ENCODE measurements at places on chromosomes 4 and X. TPM values are rescaled to one million over a fixed set of nuclear protein-coding genes. Genes with fewer than 3 reads are reported as not detected.
A peak's percentile ranks its signal among the peaks of the same experiment; 100 is the strongest.

Gene SSX2
- not detected for total RNA-seq

GRCh38 chr4:128690011-128690410 lies 119.5 kb upstream of the JADE1 start:
- no peak for DNase-seq
- H3K4me3 ChIP-seq = no peak overlapping the region
- no peak overlapping the region for H3K27ac ChIP-seq

Gene SLC9B2
- 24.1 TPM for total RNA-seq

DNA sequence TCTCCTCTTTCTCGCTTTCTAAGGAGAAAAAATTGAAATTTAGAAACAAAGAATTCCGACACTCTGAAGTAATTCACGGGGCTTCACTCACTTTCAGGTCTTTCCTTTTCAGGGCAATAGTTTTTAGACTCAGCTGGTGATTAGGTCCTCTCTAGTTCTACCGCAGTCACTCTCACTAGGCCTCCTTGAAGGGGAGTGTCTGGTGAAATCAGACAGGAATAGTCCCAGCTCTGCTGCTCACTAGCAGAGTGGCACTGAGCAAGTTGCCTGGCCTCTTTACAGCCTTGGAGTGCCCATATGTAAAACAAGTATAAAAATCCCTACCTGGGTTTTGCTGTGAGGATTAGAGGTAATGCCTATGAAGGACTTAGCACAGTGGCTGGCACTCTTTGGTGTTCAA lies 64.1 kb downstream of the NEUROG2 start:
- H3K36me3 ChIP-seq = no peaks in the 10 kb centered on the region
- no peaks in the 10 kb centered on the region for H3K27me3 ChIP-seq
- no peak overlapping the region for H3K4me3 ChIP-seq
- H3K4me1 ChIP-seq = no peaks in the 10 kb centered on the region
- no peak for DNase-seq

Gene MBNL3
- 14.0 TPM for total RNA-seq

DNA sequence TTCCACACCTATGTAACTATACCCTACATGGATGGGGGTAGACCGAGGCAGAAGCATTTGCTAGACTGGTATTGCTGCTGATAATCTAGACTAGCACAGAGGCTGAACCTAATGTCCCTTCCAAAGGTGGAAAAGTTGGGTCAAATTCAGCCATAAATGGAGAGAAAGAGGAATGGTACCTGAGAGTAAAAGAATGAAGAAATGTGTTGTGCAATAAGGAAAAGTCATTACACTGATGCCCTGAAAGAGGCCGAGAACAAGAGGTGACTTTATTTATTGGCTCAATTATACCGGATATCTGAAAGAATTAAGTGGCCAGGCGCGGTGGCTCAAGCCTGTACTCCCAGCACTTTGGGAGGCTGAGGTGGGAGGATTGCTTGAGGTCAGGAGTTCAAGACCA lies 52.1 kb downstream of the ZNF41 start:
- no peaks in the 10 kb centered on the region for H3K27me3 ChIP-seq
- no peak for DNase-seq
- H3K27ac ChIP-seq = no peak overlapping the region
- no peaks in the 10 kb centered on the region for H3K36me3 ChIP-seq
- H3K4me3 ChIP-seq = no peak overlapping the region
- no peaks in the 10 kb centered on the region for H3K4me1 ChIP-seq

DNA sequence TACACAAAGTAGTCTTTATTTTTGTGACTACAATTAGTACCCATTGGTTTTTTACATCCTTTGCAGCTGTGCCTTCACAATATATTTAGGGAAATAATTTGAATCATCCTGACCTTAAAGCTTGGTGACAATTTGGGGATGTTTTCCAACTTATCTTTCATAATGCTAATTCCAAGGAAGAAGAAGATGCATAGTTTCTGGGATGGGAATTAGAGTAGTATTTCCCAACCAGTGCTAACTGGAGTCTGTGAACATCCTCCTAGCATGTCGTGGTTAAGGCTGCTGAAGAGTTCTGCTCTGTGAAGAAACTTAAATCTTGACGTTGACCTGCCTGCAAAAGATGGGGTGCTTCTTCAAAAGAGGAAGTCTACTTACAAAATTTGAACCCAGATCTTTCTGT lies 173.5 kb downstream of the ANK2 start:
- H3K27me3 ChIP-seq = no peaks in the 10 kb centered on the region
- no peak for DNase-seq
- no peak overlapping the region for H3K27ac ChIP-seq
- H3K4me3 ChIP-seq = no peak overlapping the region
- no peaks in the 10 kb centered on the region for H3K36me3 ChIP-seq

GRCh38 chrX:38682095-38682494 lies 119.2 kb upstream of the MID1IP1 start:
- no peaks in the 10 kb centered on the region for H3K4me1 ChIP-seq
- no peak overlapping the region for H3K27ac ChIP-seq
- no peak overlapping the region for H3K4me3 ChIP-seq
- no peaks in the 10 kb centered on the region for H3K36me3 ChIP-seq

- DNase-seq = no peak
- H3K27me3 ChIP-seq = no peaks in the 10 kb centered on the region
- no peak overlapping the region for H3K4me3 ChIP-seq
- no peaks in the 10 kb centered on the region for H3K4me1 ChIP-seq
- no peak overlapping the region for H3K27ac ChIP-seq
Measured at GRCh38 chr4:136369073-136369472, 1163.2 kb downstream of the PCDH18 start.

DNA sequence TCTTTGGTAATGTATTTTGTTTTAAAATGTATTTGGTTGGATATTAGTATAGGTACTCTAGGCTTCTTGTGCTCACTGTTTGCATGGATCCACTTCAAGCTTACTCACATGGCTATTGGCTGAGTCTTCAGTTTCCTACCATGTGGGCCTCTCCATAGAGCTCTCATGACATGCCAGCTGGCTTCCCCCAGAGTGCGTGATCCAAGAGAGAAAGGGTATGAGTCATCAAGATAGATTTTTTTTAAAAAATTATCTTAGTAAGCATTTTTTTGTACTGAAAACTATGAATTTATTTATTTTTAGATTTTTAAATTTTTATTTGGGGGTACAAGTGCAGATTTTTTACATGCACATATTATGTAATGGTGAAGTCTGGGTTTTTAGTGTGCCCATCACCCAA lies 219.1 kb upstream of the AMOT start:
- H3K36me3 ChIP-seq = no peaks in the 10 kb centered on the region
- H3K27me3 ChIP-seq = no peaks in the 10 kb centered on the region
- no peak for DNase-seq

Gene REELD1
- not detected for total RNA-seq

Gene SPINK2
- total RNA-seq = 2.0 TPM

DNA sequence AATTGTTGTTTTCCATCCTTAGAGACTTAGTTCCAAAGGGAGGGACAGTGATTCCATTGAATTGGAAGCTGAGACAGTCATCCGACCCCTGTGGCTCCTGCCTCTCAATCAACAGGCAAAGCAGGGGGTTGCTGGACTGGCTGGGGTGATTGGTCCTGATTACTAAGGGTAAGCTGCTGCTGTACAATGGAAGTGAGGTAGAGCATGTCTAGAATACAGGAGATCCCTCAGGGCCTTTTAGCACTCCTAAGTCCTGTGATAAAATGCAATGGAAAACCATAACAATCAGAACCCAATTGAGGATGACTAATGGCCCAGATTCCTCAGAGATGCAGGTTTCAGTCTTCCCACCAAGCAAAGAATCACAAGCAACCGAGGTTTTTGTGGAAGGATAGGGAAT lies 127.6 kb downstream of the AASDH start:
- no peak for DNase-seq
- H3K36me3 ChIP-seq = no peaks in the 10 kb centered on the region
- H3K4me1 ChIP-seq = no peaks in the 10 kb centered on the region
- H3K27me3 ChIP-seq = no peaks in the 10 kb centered on the region
- H3K4me3 ChIP-seq = no peak overlapping the region
- no peak overlapping the region for H3K27ac ChIP-seq

DNA sequence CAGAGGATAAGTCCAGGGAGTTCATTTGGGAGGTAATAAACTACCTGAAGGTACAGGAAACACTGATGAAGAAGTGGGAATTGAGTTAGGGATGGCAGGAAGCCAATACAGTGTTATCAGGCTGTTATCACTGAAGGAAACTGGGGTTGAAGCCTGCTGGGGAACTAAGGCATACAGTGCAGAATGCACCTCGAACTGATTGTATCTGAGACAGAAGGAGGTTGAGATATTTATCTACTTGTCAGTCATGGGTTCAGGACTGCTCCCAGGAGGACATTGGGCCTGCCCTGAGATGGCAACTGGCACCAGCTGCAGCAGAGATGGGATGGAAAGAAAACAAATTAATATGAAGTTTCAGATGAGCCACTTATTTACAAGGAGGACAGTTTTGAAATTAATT lies 35.5 kb upstream of the CD38 start:
- peaks cover under 1% of the 10 kb centered on the region for H3K27me3 ChIP-seq
- DNase-seq = no peak
- no peak overlapping the region for H3K27ac ChIP-seq
- H3K36me3 ChIP-seq = no peaks in the 10 kb centered on the region
- H3K4me1 ChIP-seq = no peaks in the 10 kb centered on the region
- H3K4me3 ChIP-seq = no peak overlapping the region

- no peaks in the 10 kb centered on the region for H3K36me3 ChIP-seq
- no peak for DNase-seq
- H3K27ac ChIP-seq = no peak overlapping the region
- no peaks in the 10 kb centered on the region for H3K27me3 ChIP-seq
Measured at GRCh38 chr4:160505724-160506123, 1402.8 kb downstream of the RAPGEF2 start.

DNA sequence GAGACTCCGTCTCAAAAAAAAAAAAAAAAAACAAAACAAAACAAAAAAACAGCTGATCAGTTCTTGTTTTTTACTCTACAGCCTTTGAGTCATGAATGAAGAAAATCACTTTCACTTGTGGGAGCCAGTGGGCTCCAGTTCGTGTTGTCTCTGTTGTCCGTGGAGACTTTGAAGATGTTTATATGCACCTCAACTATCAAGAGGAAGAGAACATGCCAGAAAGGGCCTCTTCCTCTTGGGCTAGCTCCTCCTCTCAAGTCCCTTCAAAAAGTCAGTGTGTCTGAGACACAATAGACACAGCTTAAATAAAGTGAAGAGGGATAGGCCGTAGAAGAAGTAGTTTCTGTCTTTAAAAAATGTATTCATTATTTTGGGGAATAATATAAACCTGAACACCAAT lies 182.7 kb downstream of the KDR start:
- H3K36me3 ChIP-seq = no peaks in the 10 kb centered on the region
- DNase-seq = peak; percentile 70
- H3K27me3 ChIP-seq = no peaks in the 10 kb centered on the region
- H3K27ac ChIP-seq = no peak overlapping the region

- no peak overlapping the region for H3K27ac ChIP-seq
- no peak for DNase-seq
- H3K27me3 ChIP-seq = no peaks in the 10 kb centered on the region
- H3K4me3 ChIP-seq = no peak overlapping the region
Measured at GRCh38 chr4:39205000-39205399, 22.7 kb downstream of the WDR19 start.

GRCh38 chr4:8164194-8164565 lies 5.6 kb upstream of the ABLIM2 start:
- H3K4me3 ChIP-seq = no peak overlapping the region
- peaks cover 12% of the 10 kb centered on the region for H3K4me1 ChIP-seq
- H3K27me3 ChIP-seq = no peaks in the 10 kb centered on the region
- no peak for DNase-seq
- H3K36me3 ChIP-seq = no peaks in the 10 kb centered on the region

DNA sequence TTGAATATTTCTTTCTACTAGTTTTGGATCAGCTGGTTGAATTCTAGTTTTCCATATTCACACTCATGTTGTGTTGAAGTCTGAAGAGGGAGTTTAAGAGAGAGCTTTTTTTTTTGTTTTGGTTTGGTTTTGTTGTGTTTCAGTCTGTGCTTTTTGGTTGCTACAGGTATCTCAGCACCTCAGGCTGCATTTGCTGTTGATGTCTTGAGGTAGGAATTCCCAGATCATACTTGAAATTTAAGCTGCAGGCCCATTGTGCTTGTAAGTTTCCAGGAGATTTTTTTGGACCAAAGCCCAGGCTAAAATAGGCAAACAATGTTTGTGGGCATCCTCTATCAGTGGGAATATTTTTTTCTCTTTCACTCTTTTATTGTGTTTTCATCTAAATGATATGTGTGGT lies 190.2 kb upstream of the AGA start:
- no peaks in the 10 kb centered on the region for H3K36me3 ChIP-seq
- no peak overlapping the region for H3K27ac ChIP-seq
- H3K4me1 ChIP-seq = no peaks in the 10 kb centered on the region
- H3K27me3 ChIP-seq = no peaks in the 10 kb centered on the region
- H3K4me3 ChIP-seq = no peak overlapping the region

DNA sequence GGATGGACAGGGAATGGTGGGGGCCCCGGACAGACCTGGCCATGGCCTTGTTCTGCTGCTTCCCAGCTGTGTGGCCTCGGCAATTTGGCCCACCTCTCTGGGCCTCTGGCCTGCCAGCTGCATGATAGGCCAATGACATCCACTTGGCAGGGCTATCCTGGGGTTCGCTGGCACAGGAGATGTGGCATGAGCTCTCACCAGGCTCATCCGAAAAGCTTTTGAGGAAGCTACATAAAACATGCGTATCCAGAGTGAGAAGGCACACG lies 18.1 kb downstream of the SH3TC1 start:
- no peak overlapping the region for H3K4me3 ChIP-seq
- H3K27me3 ChIP-seq = no peaks in the 10 kb centered on the region
- H3K4me1 ChIP-seq = peaks cover 14% of the 10 kb centered on the region
- H3K36me3 ChIP-seq = peaks cover 43% of the 10 kb centered on the region

DNA sequence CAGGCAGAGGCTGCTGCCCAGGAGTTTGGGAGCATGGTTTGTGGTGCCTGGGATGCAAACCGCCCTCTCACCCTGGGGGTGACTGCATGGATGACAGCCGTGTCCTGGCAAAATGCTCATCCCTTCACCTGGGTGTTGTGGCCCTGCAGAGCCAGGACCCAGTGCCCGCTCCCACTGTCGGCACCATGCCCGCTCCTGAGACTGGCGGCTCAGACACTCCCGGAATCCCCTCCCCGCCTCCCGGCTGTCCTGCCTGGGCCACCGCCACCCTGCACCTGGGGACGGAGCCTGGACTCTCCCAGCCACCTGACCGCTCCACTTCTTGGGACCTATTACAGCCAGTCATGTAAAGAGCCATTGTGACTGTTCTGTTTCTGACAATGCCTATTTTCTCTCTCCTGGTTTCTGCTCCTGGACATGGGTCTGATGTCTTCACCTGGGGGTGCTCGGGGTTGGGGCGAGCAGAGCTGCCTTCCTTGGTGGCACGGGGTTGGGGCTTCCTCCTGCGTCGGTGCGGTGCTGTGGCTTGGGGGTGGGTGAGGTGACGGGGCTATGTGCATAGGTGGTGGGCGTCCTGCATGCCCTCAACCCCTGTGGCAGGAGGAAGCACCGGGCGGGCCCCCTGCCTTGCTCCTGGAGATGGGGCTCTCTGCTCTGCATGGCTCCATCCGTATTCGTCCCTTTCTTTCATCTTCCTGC lies 30.9 kb downstream of the LRPAP1 start:
- H3K27ac ChIP-seq = no peak overlapping the region
- no peak overlapping the region for H3K4me3 ChIP-seq
- H3K27me3 ChIP-seq = no peaks in the 10 kb centered on the region
- no peak for DNase-seq
- H3K4me1 ChIP-seq = no peaks in the 10 kb centered on the region
- H3K36me3 ChIP-seq = peaks cover 18% of the 10 kb centered on the region

Gene FAM9C
- not detected for total RNA-seq

Gene CLIC2
- 1.2 TPM for total RNA-seq

Data from CD4-positive, CD25-positive, alpha-beta regulatory T cell (primary cell).